ENCODE measurements at places on chromosomes 6 and 20.
A peak's percentile ranks its signal among the peaks of the same experiment; 100 is the strongest.

GRCh38 chr6:119269266-119270103, 80.1 kb downstream of the MAN1A1 start:
- DNase-seq: no peak

- no peak for DNase-seq
Observed at GRCh38 chr6:43763812-43764522, 6.0 kb upstream of the VEGFA start.

- no peak for DNase-seq
Observed at GRCh38 chr20:48467622-48468021, 360.2 kb downstream of the PREX1 start.

GRCh38 chr6:43584892-43585570, 9.0 kb downstream of the POLH start:
- no peak for DNase-seq

- no peak for DNase-seq
Observed at GRCh38 chr6:156971153-156971885, 194.1 kb downstream of the ARID1B start.

- DNase-seq: no peak
Observed at GRCh38 chr6:145808239-145808638, 6.4 kb downstream of the FBXO30 start.

DNA sequence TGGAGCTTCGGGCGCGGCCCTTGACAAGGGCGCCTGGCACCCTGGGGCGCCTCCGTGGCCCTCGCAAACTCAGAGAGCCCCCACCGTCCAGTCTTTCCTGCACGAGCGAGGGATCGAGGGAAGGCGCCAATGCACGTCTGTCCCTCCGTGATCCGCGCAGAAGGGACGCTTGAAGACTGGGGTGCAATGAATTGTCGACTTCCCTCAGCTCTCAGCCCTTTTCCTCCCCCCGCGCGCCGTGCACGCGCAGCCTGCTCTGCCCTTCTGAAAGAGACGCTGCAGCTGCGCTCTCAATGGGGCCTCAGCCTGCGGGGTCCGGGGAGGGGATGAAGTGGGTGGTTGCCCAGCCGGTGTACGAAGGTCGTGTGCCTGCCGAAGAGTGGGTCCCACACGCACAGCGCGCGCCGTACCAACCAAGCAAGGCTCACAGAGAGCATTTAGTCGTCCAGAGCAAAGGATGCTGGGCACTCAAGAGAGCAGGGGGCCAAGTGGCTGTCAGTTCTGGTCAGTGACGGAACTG, 5.5 kb upstream of the SOX4 start:
- DNase-seq: peak; percentile 11

DNA sequence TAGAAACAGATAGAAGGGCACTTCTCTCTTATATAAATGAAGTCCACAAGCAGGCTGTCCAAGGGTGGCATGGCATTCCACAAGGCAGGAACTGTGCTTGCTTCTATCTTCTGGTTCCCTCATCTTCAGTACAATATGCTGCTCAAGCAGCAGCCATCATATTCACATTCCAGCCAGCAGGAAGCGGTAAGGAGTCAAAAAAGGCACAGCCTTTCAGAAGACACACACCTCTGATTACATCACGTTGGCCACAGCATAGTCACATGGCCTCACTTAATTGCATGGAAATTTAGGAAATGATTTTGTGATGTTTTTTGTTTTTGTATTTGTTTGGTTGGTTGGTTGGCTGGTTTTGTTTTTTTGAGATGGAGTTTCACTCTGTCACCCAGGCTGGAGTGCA, 19.0 kb downstream of the REM1 start:
- no peak for DNase-seq

GRCh38 chr6:30399390-30400058, 54.6 kb downstream of the RPP21 start:
- peak; percentile 18 for DNase-seq

GRCh38 chr6:162264581-162264980, 463.0 kb downstream of the PRKN start:
- DNase-seq: no peak

DNA sequence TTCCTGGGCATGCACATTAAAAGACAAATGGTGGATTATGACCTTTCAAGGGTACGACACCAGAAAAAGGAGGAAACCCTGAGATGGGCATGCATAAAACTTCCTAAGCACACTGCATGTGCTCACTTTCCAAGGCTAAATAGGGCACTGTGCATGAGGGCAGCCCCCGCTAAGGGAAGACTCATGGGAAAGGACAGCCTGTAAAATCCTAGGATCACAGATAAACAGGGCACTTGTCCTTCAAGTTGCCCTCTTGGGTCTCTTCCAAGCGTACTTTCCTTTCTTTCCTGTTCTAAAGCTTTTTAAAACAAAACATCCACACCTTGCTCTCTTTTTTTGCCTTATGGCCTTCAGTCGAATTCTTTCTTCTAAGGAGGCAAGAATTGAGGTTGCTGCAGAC, 106.5 kb upstream of the SYNCRIP start:
- no peak for DNase-seq

- DNase-seq: no peak
Observed at GRCh38 chr6:35287671-35288396, 9.8 kb upstream of the DEF6 start.

GRCh38 chr6:126914172-126914571, 204.3 kb upstream of the RSPO3 start:
- no peak for DNase-seq

DNA sequence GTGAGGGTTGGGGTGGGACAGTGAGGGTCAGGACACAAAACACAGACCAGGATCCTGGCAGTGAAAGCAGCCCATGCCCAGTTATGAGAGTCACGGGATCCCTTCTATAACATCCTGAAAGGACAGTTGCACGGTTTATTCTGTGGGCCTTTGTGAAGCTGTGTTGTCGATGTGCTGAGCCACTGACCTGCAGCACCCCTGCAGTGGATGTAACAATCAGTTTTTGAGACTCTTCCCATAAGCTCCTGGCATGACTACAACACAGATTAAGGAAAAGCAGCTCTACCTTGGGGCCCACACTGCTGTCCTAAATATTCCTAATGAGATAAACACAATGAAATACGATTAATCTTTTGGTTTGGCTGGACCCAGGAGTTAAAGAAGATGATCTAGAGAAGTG, 3.7 kb downstream of the PYGB start:
- no peak for DNase-seq

DNA sequence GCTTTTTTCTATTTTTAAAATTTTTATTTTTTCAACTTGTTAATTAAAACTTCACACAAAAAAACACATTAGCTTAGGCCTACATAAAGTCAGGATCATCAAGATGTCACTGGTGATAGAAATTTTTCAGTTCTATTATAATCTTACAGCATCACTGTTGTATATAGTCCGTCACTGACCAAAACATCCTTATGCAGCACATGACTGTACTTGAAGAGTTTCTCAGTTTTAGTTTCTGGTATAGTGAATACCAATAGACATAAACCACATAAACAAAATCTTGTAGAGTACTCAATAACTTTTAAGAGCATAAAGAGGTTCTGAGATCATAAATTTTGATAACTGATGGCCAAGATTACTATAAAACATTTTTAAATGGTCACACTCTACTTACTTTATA, 71.8 kb downstream of the ASCC3 start:
- no peak for DNase-seq

- DNase-seq: no peak
Observed at GRCh38 chr20:46209930-46210671, 92.0 kb downstream of the CD40 start.

DNA sequence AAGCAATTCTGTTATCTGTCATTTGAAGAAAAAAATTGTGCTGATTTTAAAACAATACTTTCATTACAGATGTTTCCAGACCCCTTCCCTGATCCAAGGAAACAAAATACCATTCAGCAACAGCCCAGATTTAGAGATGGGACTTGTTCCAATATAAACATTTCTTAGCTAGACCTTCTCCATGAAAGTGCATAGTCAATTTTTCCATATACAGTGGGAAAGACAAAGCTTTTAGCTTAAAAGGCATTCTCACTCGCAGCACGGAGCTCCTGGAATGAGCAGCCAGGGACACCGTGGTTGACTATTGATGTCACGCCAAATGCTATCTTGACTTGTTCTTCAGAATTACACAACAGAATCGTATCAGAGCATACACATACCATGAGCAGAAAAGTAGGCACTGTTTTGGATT, 21.5 kb downstream of the LAMA4 start:
- DNase-seq: no peak

DNA sequence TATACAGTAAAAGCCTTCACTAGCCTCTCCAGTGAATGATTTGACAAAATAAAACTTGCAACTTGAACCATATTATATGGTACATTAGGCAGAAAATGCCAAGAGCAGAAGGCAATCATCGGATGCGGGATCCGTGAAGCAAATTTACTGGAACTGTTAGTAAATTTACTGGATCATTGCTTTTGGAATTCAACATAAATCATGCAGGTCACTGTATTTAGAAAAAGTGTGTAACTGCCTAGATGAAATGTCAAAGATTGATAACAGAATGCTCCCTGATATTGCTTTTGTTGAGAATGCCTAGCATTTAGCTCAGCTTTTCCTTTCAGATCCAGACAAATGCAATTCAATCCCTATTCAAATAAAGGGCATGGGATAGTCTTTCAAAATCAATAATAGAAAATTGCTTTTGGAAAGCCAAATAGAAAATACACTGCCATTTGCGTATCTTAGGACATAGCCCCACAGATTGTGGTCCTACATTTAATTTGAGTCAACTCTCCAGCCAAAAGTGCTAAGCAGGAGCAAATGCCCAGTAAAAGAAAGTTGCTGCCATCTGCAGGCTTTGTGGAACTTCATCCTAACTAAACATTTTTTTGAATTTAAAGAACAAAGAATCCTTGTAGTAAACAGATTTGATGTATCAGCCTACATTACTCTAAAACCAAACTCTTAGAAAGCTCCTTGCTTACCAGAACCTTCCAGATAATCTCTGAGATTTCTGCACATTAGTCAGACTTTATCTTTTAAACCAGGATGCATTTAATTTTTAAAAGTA, 109.5 kb upstream of the HSF2 start:
- DNase-seq: no peak

DNA sequence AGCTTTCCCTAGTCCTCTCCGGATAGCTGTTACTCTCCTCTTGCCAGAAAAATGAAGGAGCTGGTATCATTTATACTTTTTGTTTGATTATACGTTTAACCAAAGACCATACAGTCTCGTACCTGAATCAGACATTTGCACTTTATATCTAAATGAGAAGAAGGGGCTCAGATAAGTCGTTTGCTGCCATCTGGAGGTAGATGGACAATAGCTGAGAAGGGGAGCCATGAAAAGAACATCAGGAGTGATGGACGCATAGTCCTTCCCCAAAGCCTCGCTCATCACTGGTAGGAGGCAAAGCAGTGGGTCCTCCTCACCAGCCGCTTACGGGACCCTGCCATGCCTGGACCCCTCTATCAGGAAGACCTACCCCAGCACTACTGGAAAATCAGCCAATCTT, 45.4 kb downstream of the RPF2 start:
- no peak for DNase-seq

GRCh38 chr20:22861231-22861980, 173.7 kb upstream of the SSTR4 start:
- no peak for DNase-seq

DNA sequence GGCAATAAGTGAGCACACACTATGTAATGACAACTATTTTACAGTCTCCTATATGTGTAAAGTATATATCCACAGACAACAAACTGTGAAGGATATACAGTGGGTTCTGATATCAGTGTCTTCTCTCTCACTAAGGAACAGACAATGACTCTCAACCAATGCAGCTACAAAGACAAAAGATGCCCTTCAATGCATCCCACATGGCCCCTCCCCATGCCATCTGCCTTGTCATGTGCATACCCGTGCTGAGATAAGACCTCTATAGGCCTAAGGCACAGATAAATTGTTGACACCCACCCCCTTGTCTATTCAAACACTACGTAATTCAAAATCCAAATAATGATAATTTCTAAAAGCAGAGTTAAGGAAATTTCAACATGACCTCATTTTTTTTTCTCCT, 1123.5 kb upstream of the MAP3K7 start:
- DNase-seq: no peak

GRCh38 chr20:58287638-58288037, 21.9 kb upstream of the RAB22A start:
- no peak for DNase-seq

DNA sequence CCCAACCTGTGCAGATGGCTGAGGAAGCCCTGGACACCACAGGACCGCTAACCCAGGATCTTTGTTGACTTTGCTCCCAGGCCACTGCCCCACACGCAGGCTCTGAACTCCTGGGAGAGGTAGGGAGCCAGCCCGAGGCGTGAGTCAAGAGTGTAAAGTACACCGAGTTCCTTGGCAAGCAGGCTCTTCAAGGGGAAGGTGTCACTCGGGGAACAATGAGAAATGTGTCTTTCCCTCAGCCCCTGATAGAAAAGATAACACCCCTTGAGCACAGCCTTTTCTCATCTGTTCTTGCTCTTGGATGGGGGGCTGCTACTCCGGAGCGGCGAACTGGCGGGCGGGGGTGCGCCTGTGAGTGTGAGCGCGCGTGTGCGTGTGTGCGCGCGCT, 472 bp upstream of the EDN3 start:
- DNase-seq: no peak

GRCh38 chr20:41533537-41534136, 84.5 kb downstream of the CHD6 start:
- DNase-seq: no peak

- no peak for DNase-seq
Observed at GRCh38 chr6:143406673-143407072, 43.8 kb downstream of the ADAT2 start.

- DNase-seq: peak; percentile 72
Observed at GRCh38 chr20:43736588-43737158, 9.9 kb upstream of the GTSF1L start.

- DNase-seq: no peak
Observed at GRCh38 chr6:104642871-104643270, 216.8 kb downstream of the HACE1 start.

DNA sequence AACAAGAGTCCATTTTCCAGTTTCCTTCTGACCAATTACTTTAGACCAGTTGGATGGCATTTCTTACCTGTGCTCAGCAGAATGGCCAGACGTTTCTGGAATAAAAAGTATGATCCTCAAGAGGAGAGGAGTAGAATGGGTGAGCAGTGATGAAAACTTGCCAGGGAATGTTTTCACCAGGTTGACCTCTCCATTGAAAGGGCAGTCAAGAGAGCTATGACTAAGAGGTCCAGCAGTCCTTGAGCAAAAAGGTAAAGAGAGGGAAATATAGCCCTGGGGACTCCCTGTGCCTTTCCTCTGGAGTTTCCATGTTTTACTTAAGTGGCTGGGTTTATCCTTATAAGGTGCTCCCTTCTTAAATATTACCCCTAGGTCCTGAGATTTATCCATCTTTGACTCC, 210.9 kb downstream of the TBX18 start:
- no peak for DNase-seq

Data from stimulated activated CD4-positive, alpha-beta T cell treated with anti-CD3 and anti-CD28 coated beads, Interleukin-1b, Interleukin-23, amount 100 ng/mL, for 48 hours (primary cell).